ENCODE measurements at places on chromosomes 4 and X. TPM values are rescaled to one million over a fixed set of nuclear protein-coding genes. Genes with fewer than 3 reads are reported as not detected.

Gene COQ2
- 8.1 TPM for total RNA-seq

Gene TMPRSS11D
- not detected for total RNA-seq

Gene MAOA
- total RNA-seq: 227 TPM

Gene DKK2
- 0.22 TPM for total RNA-seq

Gene UGT2B28
- total RNA-seq: not detected

Gene IL2
- total RNA-seq: not detected

Gene RAB9B
- 1.1 TPM for total RNA-seq

- no peaks in the 10 kb centered on the region for H3K4me1 ChIP-seq
- no peak for DNase-seq
- no peaks in the 10 kb centered on the region for H3K27me3 ChIP-seq
- H3K4me3 ChIP-seq: no peak overlapping the region
- no peaks in the 10 kb centered on the region for H3K36me3 ChIP-seq
Measured at GRCh38 chrX:15136795-15137194, 133.1 kb downstream of the ASB9 start.

- no peak for DNase-seq
- H3K27me3 ChIP-seq: no peaks in the 10 kb centered on the region
Measured at GRCh38 chr4:168408620-168409019, 71.7 kb downstream of the DDX60L start.

GRCh38 chr4:140158365-140159030, 4.5 kb upstream of the MAML3 start:
- no peaks in the 10 kb centered on the region for H3K27me3 ChIP-seq
- no peaks in the 10 kb centered on the region for H3K36me3 ChIP-seq
- H3K4me1 ChIP-seq: peaks cover 3% of the 10 kb centered on the region
- no peak overlapping the region for H3K4me3 ChIP-seq
- no peak overlapping the region for H3K27ac ChIP-seq
- no peak for DNase-seq

DNA sequence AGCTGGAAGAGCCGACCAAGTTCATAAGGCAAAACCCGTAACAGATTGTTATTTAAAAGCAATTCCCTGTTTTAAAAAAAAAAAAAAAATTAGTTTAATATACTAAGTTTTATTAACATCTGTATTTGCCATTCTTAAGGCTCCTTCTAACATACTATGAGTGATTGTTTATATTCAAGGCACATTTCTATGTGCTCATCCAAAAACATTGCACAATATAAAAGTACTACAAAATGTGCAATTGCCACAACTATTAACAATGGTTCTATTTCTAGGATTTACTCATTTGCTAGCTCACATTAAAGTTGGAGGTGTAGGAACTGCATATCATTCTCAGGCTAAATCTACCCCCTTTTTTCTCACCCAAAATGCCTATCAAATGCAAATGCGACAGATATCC, 46.1 kb downstream of the CNOT6L start:
- H3K4me3 ChIP-seq: no peak overlapping the region
- peaks cover 5% of the 10 kb centered on the region for H3K36me3 ChIP-seq
- no peaks in the 10 kb centered on the region for H3K27me3 ChIP-seq
- H3K27ac ChIP-seq: no peak overlapping the region
- no peak for DNase-seq

DNA sequence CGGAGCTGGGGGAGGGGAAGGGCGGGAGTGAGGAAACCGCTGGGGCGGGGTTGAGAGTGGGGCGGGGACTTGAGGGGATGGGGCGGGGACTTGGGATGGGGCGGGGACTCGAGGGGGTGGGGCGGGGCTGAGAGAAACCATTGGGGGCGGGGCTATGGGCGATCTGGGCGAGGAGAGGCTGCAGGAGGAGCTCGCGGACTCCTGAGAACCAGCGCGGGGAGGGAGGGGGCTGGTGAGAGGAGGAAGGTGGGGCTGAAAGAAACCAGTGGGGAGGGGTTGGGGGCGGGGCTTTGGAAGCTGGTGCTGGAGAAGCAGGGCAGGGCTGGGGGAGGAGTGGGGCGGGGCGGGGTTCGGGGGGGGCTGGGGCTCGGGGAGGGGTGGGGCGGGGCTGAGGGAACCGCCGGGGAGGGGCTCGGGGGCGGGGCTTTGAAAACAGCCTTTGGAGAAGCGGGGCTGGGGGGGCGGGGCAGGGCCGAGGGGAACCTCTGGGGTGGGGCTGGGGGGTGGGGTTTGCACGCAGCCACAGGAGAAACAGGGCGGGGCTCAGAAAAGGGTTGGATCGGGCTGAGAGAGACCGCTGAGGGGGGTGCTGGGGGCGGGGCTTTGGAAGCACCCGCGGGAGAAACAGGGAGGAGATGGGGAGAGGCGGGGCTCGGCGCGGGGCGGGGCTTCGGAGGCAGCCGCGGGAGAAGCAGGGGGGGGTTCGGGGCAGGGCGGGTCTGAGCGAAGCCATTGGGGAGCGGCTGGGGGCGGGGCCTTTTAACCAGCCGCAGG, 777 bp upstream of the EOLA2 start:
- no peaks in the 10 kb centered on the region for H3K4me1 ChIP-seq
- H3K36me3 ChIP-seq: no peaks in the 10 kb centered on the region
- H3K27me3 ChIP-seq: no peaks in the 10 kb centered on the region
- peak overlapping the region; percentile 97 for H3K27ac ChIP-seq
- H3K4me3 ChIP-seq: no peak overlapping the region

DNA sequence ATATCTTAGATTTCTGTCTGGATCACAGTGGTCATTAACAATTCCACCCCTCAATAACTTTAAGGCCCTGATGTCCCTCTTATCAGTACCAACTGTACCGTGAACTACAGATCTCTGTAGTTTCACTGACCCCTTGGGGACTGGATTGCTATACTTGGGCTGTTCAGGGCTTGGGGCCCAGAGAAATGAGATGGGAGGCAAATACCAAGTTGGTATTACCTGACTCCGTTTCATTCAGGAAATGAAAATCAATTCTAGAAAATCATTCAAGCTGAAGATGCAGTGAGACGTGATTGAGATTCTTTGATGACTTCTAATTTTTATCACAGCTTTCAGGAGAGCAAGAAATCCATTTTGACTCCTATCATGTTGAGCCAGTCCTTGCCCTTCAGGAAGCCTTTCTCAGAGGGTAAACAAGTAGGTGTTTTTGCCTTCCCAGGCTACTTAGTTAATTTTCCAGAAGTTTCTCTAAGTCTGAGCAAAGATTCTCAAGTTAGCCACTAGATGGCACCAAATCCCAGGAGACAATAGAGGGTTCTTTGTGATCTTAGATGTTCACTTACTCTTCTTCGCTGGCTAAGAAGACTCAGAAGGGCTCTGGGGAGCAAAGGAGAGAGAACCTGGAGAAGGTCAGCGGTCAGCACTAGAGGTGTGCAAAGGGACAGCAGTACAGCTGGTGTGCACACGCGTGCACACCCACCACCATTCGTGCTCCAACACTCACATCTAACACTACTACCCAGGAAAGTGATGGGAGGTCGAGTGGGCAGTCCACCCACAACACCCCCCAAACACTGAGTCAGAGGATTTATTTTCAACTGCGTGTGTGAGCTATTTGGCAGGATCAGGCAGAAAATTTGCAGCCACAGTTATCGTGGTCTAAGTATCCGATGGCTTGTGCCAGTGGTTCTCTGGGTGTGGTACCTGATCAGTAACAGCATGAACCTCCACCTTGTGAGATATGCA, 7.4 kb downstream of the HNRNPH2 start:
- DNase-seq: no peak
- no peak overlapping the region for H3K4me3 ChIP-seq
- peaks cover 18% of the 10 kb centered on the region for H3K36me3 ChIP-seq
- no peaks in the 10 kb centered on the region for H3K27me3 ChIP-seq
- H3K27ac ChIP-seq: peak overlapping the region; percentile 93

DNA sequence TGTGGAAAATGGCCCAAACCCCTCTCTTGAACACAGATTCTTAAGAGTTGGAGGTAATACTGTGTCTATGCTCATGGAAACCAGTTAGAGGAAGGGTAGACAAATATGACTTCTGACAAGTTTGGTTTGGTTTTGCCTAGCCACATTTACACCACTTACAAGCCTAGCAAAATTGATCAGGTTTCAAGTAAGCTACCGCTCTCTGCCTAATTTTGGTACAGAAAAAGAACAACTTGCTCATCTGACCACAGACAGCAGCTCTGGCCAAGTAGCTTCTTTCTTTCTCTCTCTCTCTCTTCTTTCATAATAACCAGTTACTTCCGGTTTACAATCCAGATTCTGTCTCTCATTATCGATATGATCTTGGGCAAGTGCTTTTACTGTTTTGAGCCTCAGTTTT, 260.0 kb downstream of the GLUD2 start:
- no peaks in the 10 kb centered on the region for H3K27me3 ChIP-seq
- no peaks in the 10 kb centered on the region for H3K36me3 ChIP-seq
- no peak overlapping the region for H3K4me3 ChIP-seq
- H3K4me1 ChIP-seq: no peaks in the 10 kb centered on the region
- no peak for DNase-seq

DNA sequence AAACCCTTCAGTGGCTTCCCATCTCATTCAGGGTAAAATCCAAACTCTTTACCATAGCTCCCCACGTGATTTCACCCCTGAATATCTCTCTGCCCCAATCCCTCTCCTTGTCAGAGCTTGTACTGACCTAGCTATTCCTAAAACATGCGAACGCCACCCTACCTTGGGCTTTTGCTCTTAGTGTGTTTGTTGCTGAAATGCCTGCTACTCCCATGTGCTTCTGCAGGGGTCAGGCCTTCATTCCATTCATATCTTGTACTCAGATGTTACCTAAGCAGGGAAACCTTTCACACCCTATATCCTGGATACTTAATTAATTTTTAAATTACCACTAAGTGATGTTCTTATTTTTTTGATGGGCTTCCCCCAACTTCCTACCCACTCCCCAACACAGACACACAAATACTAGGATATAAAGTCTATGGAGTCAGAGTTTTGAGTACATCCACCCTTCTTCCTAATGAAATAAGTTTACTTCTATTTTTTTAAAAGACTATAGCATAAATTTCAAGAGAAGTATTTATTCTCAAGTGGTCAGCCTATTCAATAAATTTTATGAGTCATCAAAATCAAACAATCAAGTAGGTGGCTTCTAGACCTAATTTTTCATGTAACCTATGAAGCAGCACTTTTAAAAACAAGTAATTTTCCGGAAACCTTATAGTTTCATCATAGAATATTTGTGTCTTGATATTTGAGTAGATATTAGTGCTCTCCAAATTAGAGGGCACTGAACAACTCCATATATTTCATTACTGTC, 189.4 kb downstream of the RAPGEF2 start:
- no peaks in the 10 kb centered on the region for H3K36me3 ChIP-seq
- DNase-seq: no peak
- no peaks in the 10 kb centered on the region for H3K27me3 ChIP-seq
- H3K27ac ChIP-seq: no peak overlapping the region
- H3K4me1 ChIP-seq: no peaks in the 10 kb centered on the region
- H3K4me3 ChIP-seq: no peak overlapping the region

- no peak overlapping the region for H3K4me3 ChIP-seq
- no peaks in the 10 kb centered on the region for H3K36me3 ChIP-seq
Measured at GRCh38 chr4:97987019-97987648, 156.1 kb downstream of the STPG2 start.

GRCh38 chr4:153142700-153143438, 61.4 kb upstream of the TRIM2 start:
- H3K4me3 ChIP-seq: peak overlapping the region; percentile 21
- H3K27ac ChIP-seq: no peak overlapping the region
- peaks cover 2% of the 10 kb centered on the region for H3K4me1 ChIP-seq
- H3K27me3 ChIP-seq: no peaks in the 10 kb centered on the region

DNA sequence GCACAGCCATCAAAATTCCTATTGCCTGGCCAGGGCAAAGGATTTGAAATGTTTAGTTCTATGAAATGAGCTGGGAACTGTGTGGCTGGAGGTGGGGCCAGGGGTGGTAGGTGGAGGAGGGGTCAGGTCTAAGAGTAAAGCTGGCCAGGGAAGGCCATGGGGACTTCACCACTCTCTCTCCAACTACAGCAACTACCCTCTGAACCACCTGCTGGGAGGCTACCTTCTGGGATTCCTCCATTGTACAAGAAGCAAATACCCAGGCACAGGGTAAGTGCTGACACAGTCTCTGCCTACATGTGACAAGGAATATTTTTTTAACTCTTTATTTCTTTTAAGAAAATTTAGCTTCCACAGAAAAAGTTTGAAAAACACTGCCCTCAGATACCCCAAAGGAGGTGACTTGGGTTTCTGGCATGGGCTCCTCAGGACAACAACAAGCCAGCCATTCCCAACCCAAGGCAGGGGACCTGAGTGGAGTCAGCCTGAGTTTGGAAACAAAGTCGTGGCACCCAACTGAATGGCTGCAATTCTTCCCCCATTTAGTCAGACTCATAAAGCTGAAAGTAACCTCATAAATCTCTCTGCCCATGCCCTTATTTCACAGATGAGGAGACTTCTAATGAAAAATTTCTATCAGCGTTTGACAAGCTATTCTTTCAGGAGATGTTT, 593.8 kb upstream of the DIPK2B start:
- no peak for DNase-seq
- H3K36me3 ChIP-seq: no peaks in the 10 kb centered on the region
- H3K4me3 ChIP-seq: no peak overlapping the region

DNA sequence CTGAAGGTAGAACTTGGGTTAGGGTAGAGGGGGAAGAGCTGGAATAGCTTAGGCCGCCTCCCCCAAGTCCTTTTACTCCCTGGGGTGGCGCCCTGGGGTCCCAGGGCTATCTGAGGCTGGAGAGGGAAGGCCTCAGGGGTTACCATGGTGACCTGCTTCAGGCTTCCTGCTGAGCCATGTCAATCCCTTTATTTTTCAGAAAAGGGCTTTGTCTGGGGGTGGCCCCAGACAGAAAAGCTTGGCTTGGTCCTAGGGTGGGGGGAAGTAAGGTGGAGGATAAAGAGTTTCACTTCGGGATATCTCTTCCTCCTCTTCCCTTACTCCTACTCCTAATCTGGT, 6.3 kb downstream of the EFNB1 start:
- no peaks in the 10 kb centered on the region for H3K4me1 ChIP-seq
- no peak overlapping the region for H3K4me3 ChIP-seq
- DNase-seq: no peak
- H3K27me3 ChIP-seq: no peaks in the 10 kb centered on the region
- H3K27ac ChIP-seq: no peak overlapping the region

- H3K36me3 ChIP-seq: no peaks in the 10 kb centered on the region
- H3K27me3 ChIP-seq: no peaks in the 10 kb centered on the region
- no peaks in the 10 kb centered on the region for H3K4me1 ChIP-seq
- H3K4me3 ChIP-seq: no peak overlapping the region
- no peak overlapping the region for H3K27ac ChIP-seq
- DNase-seq: no peak
Measured at GRCh38 chr4:156313497-156313896, 359.8 kb upstream of the CTSO start.

DNA sequence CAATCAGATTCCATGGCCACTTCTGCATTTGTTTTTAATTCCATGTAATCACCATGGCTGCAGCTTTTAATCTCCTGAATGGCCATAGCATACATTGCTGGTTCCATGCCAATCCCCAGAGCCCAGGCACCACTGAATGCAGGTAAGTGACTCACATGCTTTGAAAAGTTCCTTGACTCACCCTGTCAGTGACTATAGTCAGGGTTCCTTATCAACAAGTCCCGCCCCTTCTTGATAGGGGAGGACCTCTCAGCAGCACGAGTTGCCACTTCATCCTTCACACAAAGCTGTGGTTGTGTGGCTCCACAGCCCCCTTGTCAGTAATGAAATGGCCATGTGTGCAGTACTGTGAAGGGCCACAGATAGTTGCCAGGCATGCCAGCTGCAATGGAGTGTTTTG, 516.6 kb downstream of the PPARGC1A start:
- no peaks in the 10 kb centered on the region for H3K4me1 ChIP-seq
- peak overlapping the region; percentile 47 for H3K27ac ChIP-seq
- DNase-seq: peak; percentile 18
- no peaks in the 10 kb centered on the region for H3K27me3 ChIP-seq
- no peak overlapping the region for H3K4me3 ChIP-seq
- H3K36me3 ChIP-seq: no peaks in the 10 kb centered on the region

- no peaks in the 10 kb centered on the region for H3K27me3 ChIP-seq
- peak; percentile 9 for DNase-seq
- no peak overlapping the region for H3K4me3 ChIP-seq
- no peak overlapping the region for H3K27ac ChIP-seq
- peaks cover 4% of the 10 kb centered on the region for H3K4me1 ChIP-seq
Measured at GRCh38 chrX:51891821-51892551, 1.4 kb upstream of the MAGED1 start.
